Stimulated activated CD4-positive, alpha-beta T cell treated with anti-CD3 and anti-CD28 coated beads, Interleukin-12 subunit alpha, Interleukin-12 subunit beta, amount 100 ng/mL, for 24 hours (primary cell): ENCODE measurements at places on chromosomes 7 and 10.

GRCh38 chr7:130929896-130930659 is 196.1 kb upstream of the KLF14 start:
- no peak for DNase-seq

DNA sequence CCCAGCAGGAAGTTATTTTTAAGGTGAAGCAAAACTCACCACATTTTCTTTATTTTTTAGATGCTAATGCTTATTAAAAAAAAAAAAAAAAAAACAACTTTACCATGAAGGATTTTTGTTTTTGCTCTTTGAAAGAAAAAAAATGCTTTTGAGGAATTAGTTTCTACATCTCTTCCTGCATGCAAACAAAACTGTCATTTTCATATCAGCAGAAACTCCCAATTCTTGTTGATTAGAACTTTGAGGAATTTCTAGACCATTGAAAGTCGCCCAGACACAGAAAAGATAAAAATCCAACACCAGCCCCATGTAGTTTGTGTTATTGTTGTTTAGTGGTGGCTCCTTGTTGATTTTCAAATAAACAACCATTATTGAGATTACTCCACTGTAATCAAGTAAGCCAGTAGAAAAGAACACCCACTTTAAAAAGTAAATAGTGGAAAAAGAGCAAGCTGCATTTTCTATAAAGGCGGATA is 14.3 kb downstream of the SKIDA1 start:
- no peak for DNase-seq

- DNase-seq = no peak
These were observed 907.8 kb downstream of the GATA3 start for GRCh38 chr10:8962249-8962648.

DNA sequence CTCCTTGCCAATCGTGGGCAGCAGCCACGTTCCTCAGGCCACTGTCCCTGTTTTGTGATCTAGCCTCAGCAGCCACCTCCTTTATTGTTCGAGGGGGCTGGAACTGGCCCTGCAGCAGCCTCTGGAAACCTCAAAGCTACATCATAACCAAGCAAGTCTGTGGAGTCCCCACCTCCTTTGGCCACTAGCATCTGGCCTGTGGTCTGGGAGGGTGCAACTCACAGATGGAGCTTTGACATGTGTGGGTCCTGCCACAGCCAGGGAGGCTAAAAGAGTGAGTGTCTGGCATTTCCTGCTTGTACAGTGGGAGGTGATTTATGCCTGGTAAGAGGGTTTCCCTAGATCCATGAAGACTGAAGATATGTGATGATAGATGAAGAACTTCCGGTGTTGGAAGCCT is 32.3 kb upstream of the NUB1 start:
- DNase-seq = no peak

DNA sequence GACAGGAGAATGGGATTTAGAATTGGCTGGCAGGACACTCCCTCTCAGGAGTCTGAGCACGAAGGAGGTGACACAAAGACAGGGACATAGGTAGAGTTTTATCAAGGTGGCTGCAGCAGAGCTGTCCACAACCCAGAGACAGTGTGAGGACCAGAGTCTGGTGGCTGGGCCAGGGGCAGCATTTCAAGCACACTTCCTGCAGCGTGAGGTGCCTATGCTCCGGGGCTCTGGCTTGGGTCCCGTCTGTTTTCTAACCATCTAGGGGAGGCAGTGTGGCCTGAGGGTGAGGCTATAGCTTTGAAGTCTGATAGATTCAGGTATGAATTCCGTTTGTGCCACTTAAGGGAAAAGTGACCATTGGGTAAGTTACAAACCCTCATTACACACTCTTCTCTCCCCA is 222.7 kb upstream of the ZMIZ1 start:
- DNase-seq = no peak

DNA sequence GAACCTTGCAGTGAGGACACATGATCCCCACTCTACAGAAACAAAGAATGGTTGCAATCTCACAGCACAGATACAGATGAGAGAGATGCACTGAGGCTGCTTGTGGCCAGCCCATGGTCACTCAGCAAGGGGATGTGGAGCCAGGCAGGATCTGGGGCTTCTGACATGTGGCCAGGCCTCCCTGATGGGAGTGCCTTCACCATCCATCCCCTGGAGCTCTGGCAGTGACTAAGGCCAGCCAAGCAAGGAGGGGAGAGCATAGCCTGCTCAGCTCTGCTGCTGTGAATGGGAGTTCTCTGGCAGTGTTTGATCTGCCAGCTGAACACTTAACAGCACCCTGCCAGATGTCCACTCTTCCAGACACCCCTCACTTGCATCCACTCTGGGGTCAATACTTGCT is 19.8 kb downstream of the C10orf71 start:
- DNase-seq = no peak

GRCh38 chr10:11439523-11440053 is 171.9 kb downstream of the USP6NL start:
- no peak for DNase-seq

GRCh38 chr7:92714280-92714679 is 122.1 kb downstream of the CDK6 start:
- no peak for DNase-seq

DNA sequence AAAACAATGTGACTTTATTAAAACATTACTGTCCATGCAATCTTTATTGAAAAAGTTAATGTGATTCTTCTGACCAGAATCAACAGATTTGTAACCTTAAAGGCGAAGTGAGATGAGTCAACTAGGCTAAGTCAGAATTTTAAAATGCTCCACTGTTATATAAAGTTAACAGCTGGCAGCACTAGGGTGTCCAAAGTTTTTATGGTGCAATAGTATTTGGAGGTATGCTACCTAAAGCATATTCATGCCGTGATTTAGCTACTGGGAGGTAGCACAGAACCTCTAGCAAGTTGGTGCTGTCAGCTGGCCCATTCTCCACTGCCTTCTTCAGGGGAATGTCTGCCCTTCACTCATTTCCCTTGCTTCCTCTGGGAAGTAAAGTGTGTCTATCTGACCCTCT is 126.7 kb downstream of the RAPGEF5 start:
- DNase-seq = no peak

DNA sequence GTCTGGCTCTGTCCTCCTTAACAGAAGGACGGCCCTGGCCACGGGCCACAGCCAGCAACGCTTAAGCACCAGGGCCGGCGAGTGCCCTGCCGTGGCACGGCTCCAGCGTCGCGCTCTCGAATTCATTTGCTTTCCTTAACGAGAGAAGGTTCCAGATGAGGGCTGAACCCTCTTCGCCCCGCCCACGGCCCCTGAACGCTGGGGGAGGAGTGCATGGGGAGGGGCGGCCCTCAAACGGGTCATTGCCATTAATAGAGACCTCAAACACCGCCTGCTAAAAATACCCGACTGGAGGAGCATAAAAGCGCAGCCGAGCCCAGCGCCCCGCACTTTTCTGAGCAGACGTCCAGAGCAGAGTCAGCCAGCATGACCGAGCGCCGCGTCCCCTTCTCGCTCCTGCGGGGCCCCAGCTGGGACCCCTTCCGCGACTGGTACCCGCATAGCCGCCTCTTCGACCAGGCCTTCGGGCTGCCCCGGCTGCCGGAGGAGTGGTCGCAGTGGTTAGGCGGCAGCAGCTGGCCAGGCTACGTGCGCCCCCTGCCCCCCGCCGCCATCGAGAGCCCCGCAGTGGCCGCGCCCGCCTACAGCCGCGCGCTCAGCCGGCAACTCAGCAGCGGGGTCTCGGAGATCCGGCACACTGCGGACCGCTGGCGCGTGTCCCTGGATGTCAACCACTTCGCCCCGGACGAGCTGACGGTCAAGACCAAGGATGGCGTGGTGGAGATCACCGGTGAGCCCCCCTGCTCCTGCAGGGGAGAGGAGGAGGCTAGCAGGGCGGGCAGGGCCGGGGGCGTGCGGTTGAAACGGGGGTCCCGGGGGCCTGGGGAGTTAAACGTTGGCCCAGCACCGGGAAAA is at the start of gene HSPB1:
HSPB1 (plus strand) TSS at position 327 of the 855 bp plus-strand sequence; CDS start at position 367, 40 bp downstream.
- DNase-seq = no peak

- DNase-seq = no peak
These were observed 27.9 kb downstream of the CNNM2 start for GRCh38 chr10:102945962-102946361.

DNA sequence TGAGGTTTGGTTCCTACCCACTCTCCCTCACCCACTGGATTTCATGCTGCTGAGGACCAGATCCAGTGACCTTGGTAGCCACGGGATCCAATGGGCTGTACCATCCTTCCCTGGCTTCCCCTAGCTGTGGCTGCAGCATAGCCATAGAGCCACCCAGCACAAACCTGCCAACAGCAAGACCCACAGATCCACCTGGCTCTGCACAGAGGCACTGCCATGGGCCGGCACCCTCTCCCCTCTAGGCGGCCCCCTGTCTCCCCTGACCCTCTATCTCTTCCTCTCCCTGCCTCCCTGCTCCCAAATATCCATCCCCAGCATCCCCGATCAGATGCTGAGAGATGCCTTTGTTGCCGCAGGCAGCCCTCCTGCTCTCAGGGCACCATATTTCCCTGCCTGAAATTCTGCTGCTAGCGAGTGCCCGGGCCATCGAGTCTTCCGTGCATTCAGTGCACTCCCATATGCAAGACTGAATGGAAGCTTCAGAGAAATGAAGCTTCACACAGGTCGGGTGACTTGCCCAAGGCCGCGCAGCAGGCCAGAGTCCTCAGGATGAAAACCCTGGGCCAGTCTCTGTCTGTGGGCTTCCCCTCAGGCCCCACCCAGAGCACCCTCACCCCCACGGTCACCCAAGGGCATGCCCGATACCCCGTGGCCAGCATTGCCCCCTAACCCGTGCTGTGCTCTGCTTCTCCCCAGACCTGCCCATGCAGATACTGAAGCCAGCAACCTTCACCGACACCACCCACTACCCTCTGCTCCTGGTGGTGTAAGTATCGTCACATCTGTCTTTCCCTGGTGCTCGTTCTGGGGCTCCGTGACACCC is 130.8 kb downstream of the PAXIP1 start:
- DNase-seq = no peak

GRCh38 chr10:86651631-86652331 is 2.6 kb upstream of the OPN4 start:
- DNase-seq = no peak

DNA sequence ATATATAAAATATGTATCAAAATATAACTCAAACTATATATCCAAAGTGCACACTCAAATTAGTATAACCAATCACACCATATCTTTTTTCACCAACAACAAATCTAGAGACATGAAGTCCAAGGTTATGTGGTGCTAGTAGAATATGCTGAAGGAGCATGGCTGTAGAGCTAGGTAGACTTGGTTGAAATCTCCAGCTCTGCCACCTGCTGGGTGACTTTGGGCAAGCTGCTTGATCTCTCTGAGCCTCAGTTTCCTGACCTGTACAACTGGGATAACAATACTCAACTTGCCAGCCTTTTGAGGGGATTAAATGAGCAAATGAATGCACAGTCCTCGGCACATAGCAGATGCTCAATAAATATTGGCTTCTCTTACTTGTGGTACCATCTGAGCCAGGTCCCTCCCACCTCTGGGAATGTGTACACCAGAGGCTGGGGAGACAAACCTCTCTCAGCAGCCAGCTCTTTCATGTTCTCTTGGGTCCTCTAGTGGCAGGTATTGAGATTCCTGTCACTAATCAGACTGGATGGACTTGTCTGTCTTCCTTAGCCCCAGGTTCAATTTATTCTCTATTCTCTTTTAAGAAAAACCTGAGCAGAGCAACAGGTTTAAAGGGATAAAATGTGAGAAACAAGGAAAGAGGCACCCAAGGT is 94.3 kb upstream of the PDE1C start:
- no peak for DNase-seq

DNA sequence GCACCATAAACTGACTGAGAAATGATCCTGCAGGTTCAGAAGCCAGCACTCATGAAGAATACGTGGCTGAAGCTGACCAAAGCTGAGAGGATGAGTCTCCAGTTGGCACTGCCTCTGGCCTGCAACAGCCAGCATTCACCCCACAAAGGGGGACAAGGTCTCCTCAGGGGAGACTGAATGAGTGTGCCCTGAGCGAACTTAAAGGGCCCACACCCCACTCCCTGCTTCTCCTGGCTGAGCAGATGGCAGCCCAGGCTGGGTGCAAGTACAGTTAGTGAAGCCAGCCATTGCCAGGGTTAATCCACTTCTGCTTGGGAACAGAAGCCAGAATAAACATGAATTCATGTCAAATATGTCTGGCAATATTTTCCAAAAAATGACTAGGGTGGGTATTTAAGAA is 98.1 kb downstream of the PPP1R17 start:
- no peak for DNase-seq

DNA sequence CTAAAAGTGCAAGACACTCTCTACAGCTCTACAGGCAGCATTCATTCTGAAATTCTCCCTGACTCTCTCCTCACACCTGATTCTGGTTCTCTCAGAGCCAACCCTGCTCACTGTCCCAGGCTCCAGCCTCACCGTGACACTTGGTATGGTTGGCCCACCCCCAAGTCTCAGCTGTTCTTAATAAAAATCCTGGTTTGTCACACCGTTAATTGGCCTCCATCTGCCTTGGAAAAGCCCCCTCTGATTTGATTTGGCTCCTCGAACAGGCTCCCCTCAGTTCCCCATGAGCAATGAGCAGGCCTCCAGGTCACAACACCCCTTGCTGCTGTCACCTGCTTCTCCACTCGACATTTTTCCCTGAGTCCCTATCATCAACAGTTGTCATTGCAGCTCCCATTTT is 507.3 kb upstream of the AUTS2 start:
- no peak for DNase-seq

GRCh38 chr10:48907730-48908129 is 31.9 kb downstream of the LRRC18 start:
- no peak for DNase-seq

GRCh38 chr7:23106057-23106822 is 655 bp downstream of the KLHL7 start:
- peak; percentile 21 for DNase-seq

- no peak for DNase-seq
These were observed 74.8 kb downstream of the CDK1 start for GRCh38 chr10:60853107-60853506.

DNA sequence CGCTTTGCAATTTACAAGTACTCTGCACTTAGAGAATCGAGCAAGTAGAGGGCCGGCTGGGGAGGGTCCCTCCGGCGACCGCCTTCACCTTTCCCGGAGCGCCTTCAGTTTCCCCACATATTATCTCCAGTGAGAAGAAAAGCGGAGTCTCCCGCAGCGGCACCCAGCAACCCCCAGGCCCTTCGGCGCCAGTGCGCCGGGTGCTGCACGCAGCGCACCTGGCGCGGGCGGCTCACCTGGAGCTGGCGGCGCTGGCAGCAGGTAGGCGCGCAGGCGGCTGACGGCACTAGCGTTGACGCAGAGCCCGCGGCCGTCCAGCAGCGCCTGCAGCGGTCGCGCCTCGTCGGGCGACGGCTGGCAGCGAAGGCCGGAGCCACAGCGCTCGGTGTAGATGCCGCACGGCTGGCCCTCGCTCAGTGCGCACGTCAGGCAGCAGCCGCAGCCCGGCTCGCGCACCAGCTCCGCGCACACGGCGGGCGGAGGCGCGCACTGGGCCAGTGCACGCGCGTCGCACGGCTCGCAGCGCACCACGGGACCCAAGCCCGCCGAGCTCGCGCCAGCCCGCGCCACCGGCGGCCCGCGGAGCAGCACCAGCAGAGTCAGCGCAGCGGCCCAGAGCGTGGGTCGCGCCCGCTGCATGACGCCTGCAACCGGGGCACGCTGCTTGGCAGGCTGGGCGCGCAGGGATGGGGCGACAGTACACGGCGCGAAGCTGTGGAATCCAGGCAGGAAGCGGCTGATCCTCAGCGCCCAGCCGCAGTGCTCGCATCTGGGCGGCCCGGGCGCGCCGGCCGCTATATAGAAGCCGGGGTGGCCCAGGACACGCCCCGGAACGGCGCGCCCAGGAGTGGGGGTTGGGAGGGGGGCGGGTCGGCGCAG is at the start of gene IGFBP3:
IGFBP3 (minus strand) TSS at position 771 of the 879 bp plus-strand sequence; CDS start at position 639, 132 bp downstream.
- DNase-seq = no peak
